ENCODE measurements at places on chromosomes 3 and 15.
A peak's percentile ranks its signal among the peaks of the same experiment; 100 is the strongest.

DNA sequence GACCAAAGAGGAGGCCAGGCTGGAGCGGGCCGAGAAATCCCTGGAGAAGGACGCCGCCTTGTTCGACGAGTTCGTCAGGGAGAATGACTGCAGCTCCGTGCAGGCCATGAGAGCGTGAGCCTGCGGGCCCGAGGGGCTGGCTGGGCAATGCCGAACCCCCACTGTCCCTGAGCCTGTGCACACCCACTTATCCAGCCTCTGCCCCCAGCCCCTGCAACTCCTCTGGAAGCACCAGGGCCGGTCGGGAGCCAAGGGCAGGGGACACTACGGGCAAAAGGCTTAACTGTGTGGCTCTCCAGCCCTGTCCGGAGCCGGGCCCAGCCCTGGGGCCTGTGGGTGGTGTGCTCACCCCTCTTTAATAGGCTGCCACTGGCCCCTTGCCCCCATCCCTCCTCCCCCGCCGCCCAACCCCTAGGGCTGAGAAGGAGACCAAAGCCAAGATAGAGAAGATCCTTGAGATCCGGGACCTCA is 24.0 kb downstream of the CFAP100 start:
- DNase-seq = no peak

GRCh38 chr3:170809975-170810357 is 60.0 kb downstream of the RPL22L1 start:
- peak; percentile 84 for DNase-seq

DNA sequence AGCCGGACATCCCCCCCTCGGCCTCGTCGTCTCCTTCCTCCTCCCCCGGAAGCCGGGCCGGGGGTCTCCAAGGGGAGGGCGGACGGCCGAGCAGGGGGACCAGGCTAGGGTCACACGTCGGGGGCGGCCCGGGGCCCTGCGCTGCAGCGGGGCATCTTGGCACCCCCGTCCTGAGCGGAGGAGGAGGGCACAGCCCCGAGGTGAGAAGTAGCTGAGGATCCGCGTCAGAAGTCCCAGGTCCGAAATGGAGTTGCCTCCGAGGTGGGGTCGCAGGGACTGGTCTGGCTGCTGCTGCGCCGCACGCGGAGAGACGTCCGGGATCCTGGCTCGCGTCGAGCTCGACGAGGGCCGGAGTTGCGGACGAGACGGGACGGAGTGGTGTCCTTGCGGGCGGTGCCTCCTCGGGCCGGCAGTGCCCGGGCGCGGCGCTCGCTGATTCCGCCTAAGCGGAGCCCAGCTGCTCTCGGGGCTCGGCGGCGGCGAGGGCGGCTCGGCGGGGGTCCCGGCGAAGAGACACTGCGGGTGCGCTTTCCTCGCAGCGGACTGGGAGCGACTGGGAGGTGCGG is at the start of gene ADCY5:
TSS of gene ADCY5 (minus strand) at position 555 of the 566 bp plus-strand sequence. CDS start at position 10, 545 bp downstream.
- DNase-seq = no peak

GRCh38 chr15:69462030-69462492 is 9.4 kb downstream of the RPLP1 start:
- no peak for DNase-seq

DNA sequence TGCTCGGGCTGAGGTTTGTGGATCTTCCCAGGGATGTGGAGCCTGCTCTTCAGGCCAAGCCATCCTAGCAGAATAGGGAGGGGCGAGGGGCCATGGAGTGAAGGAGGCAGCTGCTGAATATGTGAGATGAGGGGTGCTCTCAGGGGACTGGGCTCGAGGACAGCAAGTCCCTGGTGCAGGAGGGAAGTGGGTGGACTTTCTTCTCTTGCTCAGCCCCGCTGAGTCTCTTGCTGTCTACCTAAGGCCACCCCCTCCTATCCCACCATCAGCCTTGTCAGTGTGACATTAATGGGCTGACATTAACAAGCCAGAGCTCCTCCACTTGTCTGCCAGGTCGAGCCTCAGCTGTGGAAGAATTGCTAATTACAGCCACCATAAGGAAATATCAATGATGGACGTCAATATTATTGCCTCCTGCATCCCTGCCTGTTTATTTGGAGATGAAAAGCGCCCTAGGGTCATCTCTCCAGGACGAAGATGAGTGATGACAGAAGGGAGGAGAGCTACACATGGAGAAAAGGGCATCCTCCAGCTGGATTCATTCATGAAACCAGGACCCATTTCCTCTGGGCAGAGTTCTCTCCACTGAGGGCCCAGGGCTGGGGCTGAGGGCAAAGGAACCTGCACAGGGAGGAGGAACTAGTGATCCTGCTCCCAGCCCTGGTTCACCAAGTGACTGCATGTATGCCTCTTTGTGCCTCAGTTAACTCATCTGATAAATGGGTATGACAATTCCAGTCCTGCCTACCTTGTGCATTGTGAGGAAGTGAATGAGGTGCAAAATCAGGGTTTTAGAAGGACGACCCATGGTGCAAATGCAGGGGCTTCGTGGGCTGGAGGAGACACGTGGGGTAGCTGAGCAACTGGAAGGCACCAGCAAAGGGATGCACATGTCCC is 34.9 kb upstream of the LINGO1 start:
- no peak for DNase-seq

- DNase-seq = peak; percentile 71
Observed at GRCh38 chr3:147915057-147915456, 505.9 kb downstream of the ZIC1 start.

DNA sequence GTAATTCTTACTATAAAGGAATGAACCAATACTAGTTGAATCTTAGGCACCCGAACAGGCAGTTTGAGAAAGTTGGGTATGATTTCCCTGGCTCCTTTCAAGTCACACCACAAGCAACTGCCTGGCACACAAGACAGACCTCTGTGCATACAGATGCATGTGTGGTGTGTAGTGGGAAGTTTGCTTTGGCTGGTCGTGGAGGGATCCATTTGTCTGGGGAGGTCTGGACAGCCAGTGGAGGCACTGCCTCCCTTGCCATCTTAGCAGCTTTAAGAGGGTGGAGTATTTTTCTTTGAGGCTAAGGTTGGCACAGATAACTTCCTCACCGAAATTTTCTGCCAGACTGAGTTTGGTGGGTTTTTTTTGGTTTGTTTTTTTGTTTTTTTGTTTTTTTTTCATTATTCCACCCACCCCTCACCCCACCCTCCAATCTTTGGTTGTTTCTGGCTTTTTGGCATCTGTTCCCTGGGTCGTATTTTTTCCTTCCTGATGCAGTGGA is 97.1 kb downstream of the TMEM212 start:
- DNase-seq = no peak

GRCh38 chr3:128176276-128176833 is 23.1 kb downstream of the EEFSEC start:
- DNase-seq = no peak

GRCh38 chr15:78695854-78696253 is 54.8 kb upstream of the CHRNB4 start:
- no peak for DNase-seq

DNA sequence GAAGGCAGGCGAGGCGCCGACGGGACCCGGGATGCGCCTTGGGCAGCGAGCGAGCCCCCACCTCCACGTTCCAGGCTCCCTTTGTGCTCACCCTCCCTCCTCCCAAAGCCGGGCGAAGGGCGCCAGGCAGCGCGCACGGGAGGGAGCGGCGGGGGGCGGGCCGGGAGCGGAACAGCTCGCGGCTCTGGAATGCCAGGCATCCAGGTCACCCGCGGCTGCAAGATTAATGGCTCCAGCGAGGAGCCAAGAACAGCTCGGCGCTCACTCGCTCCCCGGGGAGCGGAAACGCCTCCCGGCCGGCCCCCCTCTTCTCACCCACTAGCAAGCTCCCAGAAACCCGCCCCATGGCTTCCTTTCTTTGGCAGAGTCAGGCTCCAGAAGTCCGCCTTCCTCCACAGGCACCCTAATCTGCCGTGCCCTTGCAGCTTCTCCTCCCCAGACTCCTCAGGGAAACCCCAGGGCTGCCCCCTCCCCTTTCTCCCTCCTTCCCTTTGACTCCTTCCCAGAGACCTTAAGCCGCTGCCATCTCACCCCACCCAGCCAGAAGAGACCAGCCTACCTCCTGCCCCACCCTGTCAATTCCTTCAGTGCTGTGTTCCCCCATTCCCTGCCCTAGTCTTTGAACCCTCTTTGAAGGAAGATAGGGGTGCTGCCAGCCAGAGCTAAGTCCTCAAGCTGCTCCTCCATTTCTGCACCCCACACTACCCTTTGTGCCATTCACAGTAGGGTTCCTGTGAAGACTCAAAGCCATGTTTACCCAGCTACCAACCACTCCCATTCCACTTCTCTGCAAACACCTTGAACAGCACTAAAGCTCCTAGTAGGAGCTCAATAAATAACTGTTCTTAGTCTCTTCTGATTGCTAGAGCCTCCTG is 9.9 kb downstream of the AMOTL2 start:
- DNase-seq = peak; percentile 95

- no peak for DNase-seq
Observed at GRCh38 chr15:47796830-47797229, 79.5 kb downstream of the SEMA6D start.

- no peak for DNase-seq
Observed at GRCh38 chr3:194632226-194632808, 902 bp downstream of the TMEM44 start.

DNA sequence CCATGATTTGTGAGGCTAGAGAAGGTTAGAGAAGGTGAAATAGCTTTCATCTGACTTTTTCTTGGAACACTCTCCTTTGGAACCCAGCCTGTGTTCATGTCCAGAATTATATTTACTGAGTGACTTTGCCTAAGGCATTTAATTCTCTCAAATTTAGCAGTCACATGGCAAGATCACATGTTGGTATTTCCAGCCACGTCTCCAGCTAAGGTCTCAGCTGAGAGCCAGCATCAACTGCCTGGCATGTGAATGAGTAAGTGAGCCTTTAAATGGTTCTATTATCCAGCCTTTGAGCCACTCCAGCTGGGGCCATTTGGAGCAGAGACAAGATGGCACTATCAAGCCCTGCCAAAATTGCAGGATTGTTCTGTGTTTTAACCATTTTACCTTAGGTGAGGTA is 130.2 kb upstream of the SGO1 start:
- no peak for DNase-seq

GRCh38 chr3:168497741-168498140 is 402.0 kb upstream of the GOLIM4 start:
- no peak for DNase-seq
